ENCODE measurements at places on chromosomes 4 and X.

DNA sequence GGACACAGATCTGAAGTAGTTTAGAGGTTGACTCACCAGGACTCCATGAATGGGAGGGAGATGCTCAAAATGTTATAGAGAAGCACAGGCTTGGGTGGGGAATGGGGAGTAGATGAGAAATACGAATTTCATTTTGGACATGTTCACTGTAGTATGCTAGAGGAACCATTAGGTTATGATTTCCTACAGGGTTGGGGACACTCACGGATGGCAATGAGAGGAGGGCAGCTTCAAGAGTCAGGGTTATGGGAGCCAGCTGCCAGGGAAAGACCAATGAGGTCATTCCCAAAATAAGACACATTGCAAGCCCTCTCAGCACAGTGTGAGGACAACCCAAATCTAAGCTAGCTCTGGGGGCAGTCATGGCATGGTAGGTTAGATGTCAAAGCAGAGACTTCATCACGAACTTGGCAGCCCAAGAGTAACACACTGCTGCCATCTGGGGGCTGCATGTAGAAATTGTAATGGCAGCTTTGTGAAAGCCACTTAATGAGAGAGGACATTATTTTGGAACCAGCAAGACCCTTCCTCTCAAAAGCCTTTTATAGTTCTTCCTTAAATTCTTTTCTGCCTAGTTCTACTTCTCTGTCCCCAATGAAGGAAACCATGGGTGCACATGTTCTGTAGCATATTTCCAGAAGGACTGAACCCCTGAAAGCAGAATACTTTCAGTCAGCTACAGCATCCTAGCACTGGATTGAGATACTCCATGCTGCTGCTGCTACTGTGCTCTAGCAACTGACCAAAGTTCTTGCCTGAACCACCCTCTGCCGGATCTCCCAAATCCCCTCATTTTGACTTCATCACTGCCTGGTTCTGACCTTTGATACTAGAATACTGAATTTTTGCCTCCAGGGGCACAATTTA, 16.2 kb upstream of the ZCCHC12 start:
- DNase-seq, result no peak

- no peak for DNase-seq
Observed at GRCh38 chr4:2290974-2291704, 29.2 kb upstream of the MXD4 start.

GRCh38 chrX:2183193-2183725, 317.5 kb downstream of the DHRSX start:
- no peak for DNase-seq

GRCh38 chrX:122135070-122135469, 1049.0 kb upstream of the GRIA3 start:
- DNase-seq, result no peak

- no peak for DNase-seq
Observed at GRCh38 chr4:164779080-164779479, 25.1 kb downstream of the SMIM31 start.

DNA sequence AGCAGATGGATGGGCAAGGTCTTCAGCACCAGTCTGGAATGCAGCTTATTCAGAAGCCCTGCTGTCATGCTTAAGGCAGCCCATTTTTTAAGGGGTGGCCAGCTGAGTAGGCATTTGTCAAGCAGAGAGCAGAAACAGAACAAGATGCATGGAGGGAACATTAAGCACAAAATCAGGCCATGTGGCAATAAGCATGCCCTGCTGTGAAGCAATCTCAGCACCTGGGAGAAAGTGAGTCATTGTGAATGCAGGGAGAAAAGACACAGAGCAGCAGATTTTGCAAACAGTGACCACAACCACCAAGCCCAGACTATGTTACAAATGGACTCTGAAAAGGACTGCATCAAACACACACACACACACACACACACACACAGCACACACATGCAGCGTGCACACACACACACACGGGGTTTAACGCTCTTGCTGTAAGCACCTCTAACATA, 94.1 kb upstream of the GALNT7 start:
- no peak for DNase-seq

DNA sequence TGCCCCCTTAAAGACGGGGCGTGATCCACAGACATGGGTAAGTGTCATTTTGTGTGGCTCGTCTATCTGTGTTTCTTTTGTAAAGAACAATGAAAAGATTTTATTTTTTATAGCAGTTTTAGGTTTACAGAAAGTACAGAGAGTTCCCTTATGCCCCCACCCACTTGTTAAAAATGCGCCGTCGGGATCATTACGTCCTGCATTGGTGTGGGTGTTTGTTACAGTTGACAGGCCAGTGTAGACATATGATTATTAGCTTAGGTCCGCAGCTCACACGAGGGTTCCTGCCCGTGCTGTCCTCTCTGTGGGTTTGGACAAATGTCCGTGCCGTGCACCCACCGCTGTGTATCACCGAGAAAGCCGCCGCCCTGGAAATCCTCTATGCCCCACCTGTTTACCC, 50.5 kb downstream of the RGS12 start:
- DNase-seq, result no peak

DNA sequence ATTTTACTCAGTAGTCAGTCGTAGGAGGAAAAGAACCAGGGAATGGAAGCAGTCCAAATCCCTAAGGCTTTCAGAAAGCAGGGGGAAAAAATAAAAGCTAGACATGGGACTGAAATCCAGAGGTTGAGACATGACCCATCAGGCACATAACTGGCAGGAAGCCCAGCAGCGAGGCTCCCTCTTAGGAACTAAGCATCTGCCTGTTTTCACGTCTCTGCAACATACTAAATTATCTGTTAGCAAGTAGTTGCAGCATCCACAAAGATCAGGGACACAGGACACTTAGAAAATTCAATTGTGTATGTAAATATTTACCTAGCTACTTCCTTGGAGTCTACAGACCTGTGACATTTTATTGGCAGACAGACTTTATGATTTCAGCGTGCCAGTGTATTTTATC, 118.0 kb upstream of the EDNRA start:
- DNase-seq, result no peak

DNA sequence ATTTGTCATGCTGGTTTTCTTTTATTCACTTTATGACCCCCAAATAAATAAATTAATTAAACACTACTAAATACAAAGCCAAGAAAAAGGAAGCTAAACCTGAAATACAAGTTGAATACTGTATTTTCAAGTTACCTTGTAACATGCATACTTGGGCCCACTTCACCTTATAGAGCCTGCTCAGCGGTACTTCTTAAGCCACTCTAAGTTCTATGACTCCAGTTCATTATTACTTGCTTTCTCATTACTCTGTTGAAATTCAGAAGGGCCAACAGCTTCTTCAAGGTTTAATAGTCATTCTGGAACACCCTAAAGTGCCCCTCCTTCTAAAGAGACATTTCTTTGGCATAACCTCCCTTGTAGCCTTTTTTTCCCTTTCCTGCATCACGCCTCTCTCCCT, 844.5 kb downstream of the RPA4 start:
- DNase-seq, result no peak

DNA sequence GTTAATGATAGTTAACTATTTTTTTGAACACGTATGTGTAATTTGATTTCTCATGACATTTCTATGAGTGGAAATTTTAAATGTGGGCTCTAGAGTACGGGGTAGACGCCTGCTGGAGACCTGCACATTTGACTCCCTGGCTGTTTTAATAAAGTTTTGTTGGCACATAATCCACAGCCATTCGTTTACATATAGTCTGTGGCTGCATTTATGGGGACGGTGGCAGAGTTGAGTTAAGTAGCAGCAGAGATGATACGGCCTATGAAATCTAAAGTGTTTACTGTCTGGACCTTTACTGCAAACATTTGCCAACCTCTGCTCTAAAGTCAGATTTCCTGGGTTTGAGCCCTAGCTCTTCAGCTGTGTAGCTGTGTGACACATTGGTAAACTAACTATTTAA, 118.8 kb downstream of the CHRNA9 start:
- DNase-seq, result no peak

DNA sequence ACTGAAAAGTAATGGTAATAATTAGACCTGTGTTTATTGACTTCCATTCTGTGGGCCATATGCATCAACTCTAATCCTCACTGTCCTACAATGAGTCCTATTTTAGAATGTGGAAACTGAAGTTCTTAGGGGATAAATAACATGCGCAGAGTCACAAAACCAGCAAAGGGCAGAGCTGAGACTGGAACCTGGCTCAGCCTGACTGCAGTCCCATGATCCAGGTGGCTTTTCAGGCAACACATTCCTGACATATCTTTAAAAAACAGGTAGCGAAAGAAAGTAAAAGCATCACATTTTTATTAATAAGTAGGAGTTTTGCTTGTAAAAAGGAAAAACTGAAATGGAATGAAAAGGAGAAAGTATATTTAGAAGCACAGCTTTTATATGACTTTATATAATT, 34.7 kb upstream of the PRSS48 start:
- no peak for DNase-seq

DNA sequence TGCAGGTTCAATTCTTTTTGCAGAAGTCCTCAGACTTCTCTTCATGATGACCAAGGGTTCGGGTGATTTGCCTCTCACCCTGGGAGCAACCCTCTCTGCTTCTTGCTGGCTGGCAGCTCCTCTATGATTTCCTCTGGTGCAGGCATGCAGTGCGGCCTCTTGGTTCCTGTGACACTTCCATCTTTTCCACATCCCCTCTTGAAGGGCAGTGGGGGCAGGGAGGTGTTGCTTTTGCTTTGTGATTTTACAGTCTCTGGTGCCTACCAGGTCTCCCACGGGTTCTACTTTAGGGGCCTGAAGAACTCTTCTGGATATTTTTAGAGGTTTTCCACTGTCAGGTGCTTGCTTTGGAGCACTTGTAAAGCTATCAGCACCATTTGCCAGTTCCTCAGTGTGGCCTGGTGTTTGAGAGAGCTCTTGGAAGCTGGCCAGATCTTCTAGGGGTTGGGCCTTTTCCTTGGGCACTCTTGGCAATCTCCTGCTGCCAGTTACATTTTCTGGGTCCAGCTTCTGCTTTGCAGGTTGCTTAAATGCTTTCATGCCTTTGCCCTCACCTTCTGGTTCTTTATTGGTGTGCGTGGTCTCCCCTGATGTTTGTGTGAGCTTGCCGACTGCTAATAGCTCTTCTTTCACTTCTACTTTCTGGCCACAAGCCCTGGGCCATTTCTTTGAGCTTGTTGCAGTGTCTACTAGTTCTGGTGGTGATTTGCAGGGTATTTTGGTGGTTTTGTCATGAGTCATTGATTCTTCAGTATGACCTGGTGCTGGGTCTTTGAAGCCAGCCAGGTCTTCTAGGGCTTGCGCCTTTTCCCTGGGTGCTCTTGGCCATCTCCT, 11.5 kb upstream of the CHST7 start:
- no peak for DNase-seq

GRCh38 chr4:29540439-29541102, 1179.6 kb upstream of the PCDH7 start:
- DNase-seq, result no peak

GRCh38 chr4:86386201-86386600, 26.3 kb upstream of the MAPK10 start:
- no peak for DNase-seq

DNA sequence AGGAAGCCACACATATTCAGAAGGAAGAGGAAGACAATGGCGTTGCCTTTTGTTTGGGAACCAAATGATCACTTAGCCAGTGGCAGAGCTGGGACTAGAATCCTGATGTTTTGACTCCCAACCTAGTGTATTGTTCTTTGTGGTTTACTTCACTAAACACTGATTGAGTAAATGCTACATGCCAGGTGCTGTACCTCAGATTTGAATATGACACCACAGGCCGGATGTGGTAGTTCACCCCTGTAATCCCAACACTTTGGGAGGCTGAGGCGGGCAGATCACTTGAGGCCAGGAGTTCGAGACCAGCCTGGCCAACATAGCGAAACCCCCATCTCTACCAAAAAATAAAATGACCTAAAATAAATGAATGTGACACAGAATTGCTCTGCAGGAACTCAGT, 8.4 kb downstream of the NDUFA1 start:
- no peak for DNase-seq

DNA sequence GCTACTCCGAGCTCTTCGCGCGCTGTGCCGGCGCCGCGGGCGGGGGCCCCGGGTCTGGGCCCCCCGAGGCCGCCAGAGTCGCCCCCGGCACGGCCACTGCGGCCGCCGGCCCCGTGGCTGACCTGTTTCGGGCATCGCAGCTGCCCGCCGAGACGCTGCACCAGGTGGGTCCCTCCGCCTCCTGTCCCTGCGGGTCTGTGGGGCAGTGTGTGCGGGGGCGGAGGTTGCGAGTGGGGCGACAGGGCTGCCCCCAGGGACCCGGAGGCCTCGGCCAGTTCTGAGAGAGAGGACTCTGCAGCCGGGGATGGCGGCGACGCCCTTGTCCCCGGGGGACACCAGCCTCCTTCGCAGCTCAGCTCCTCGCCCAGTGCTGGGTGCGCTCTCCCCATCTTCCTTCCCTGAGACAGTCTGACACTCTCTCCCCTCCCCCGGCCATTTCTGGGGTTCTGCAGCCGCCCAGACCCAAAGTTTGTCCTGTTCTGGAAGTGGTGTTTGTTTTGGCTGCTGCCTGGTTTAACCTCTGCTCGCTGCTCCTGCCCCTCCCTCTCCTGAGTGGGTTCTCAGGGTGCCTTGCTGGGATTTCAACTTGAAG, 609 bp downstream of the REPS2 start:
- no peak for DNase-seq

- DNase-seq, result no peak
Observed at GRCh38 chr4:74659576-74660411, 134.5 kb downstream of the BTC start.

GRCh38 chr4:48243887-48244286, 25.8 kb downstream of the TEC start:
- no peak for DNase-seq

- DNase-seq, result peak; percentile 32
Observed at GRCh38 chr4:48315728-48316630, 25.4 kb upstream of the SLAIN2 start.

DNA sequence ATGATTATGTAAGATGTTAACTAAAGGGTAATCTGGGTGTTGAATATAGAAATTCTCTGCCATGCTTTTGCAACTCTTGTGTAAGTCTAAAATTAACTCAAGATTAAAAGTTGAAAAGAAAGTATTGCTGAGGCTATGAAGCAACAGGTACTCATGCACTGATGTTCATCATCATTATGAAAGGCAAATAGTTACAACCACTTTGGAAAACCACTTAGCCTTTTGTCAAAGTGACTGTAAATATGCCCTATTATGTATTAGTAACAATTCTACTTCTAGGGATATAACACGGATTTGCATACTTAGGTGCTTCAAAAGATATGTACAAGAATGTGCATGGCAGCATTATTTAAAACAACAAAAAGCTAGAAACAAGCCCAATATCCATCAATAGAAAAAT, 227.8 kb upstream of the CXXC4 start:
- DNase-seq, result no peak

DNA sequence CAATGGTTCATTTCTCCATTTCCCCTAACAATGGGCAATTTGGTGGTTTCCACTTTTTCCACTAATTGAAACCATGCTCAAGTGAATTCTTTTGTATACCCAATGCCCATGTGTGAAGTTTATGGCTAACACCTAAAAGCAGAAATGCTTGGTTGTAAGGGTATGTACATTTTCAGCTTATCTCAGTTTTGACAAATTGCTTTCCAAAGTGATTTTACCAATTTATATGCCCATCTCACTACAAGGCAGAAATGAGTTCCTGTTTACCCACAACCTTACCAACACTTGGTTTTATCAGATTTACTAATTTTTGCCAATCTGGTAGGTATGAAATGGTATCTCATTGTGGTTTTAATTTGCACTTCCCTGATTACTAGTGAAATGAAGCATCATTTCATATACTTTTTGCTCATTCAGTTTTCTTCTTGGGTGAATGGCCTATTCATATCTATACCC, 14.8 kb downstream of the GPR34 start:
- DNase-seq, result no peak

- DNase-seq, result no peak
Observed at GRCh38 chrX:154718616-154719015, 32.3 kb downstream of the GAB3 start.

All from SK-N-MC (cell line).